ENCODE measurements at places on chromosomes 7 and 10.
A peak's percentile ranks its signal among the peaks of the same experiment; 100 is the strongest.

DNA sequence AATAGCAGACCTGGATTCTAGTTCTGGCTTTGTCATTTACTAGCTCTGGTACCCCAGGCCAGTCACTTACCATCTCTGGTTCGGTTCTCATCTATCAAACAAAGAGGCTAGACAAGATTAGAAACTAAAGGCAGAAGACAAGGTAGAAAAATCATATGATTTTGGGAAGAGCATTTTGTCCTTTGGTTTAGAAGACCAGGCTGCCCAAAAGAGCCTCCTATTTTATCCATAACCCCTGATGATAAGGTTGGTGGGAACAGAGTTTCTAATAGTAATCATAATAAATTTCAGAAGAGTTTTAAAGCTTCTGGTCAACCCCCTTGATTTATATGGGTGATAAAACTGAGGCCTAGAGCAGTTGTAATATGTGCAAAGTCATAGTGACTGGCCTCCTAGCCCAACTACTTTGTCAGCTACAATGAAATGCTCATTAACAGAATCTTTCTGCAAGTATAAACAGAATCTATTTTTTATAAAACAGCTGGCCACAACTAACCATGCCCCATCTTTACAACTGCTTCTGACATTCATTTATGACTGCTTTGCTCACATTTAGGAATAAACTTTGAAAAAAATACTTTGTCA lies 23.4 kb downstream of the COX15 start:
- DNase-seq = no peak

- DNase-seq = no peak
Measured at GRCh38 chr7:27184337-27185012, 557 bp downstream of the HOXA11 start.

GRCh38 chr7:105838627-105839231 lies 37.7 kb downstream of the ATXN7L1 start:
- DNase-seq = no peak

DNA sequence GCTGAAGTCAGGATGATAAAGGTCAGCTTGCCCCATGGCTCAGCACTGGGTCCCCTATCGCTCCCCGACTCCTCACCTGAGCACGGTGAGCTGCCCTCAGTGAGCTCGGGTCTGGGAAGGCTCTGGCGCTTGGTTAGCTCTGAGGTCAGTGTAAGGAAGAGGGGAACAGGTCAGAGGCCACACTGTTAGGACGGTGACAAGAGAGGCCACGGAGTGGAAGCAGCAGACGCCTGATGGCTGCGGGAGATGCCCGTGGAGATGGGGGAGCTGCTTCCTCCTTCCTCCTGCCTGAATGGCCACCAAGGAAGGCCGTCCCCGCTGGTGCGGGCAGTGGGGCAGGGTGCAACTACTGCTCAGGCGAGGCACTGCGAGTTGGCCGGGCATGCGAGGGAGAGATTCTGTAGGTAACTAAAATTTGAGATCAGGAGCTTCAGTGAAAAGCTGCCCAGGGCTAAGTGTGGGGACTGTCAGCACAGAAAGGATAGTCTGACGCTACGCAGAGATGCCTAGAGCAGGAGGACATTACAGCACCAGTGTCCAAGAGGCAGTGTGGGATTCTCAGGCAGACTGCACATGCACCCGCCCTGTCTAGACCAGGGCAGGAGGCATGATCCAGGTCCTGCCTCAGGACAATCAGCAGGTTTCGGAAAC lies 231.3 kb upstream of the GRB10 start:
- DNase-seq = no peak

DNA sequence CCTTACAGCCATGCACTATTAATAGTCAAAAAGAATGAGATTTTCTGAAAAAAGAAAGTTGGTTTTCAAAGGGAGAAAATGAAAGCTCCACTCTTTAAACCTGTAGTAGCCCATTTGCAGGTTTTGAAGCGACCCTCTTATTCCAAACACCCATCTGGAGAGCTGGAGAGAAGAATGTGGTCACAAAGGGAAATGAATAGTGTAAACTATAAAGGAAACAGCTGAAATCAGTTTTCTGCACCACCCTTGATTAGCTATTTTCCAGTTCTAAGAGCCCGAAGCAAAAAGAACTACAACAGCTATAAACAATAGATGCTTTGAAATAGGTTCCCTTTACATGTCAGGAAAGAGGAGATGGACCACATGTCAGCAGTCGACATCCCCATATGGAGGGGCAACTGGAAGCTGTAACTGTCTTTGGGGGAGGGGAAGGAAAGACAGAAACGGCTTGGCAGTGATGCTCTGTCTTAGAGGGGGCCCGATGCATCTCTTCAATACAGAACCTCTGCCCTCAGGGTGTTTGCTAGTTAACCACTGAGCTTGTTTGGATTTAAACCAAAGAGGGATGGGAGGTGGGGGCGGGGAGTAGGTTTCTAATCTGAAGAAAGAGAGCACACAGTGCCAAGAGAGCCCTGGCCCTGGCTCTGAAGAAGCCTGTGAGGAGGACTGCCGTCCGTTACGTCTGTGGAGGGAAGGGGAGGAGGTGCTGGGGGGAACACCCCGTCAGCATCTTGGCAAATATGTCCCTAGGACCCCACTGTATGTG lies 55.3 kb downstream of the CPVL start:
- DNase-seq = no peak

DNA sequence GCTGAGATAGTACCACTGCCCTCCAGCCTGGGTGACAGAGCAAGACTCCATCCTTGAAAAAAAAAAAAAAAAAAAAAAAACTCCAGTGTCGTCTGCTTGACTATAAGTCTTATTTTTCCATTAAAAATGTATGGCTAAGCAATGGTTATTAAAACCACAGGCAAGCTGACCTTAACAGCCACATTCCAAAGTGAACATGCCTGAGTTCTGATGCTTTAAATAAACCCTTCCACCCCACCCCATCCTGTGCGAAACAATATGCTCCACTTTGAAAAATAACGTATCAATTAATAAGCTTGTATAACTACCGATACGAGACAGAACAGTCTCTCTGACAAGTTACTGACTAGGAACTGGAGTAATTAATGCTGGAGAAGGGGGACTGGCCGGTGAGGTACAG lies 63.7 kb downstream of the LARP4B start:
- no peak for DNase-seq

- no peak for DNase-seq
Measured at GRCh38 chr10:95755511-95756004, 405 bp upstream of the ENTPD1 start.

DNA sequence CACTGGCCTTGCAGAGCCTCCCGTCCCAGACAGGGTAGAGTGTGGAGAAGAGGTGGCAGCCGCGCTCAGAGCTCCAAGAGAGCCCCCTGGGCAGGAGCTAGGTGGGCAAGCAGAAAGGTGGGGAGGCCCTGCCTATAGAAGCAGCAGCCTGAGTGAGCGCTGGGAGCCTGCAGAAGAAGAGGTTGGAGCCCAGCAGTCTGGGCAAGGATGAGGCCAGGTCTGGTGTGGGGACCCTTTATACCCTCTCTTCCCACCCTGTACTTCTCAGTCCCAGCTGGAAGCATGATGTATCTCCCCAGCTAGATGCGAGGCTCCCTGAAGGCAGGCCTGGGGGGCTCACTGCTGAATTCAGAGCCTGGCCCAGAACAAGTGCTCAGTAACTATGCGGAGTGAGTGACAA lies 44.5 kb upstream of the ZMIZ1 start:
- DNase-seq = no peak

- no peak for DNase-seq
Measured at GRCh38 chr7:27115221-27116026, 12.9 kb upstream of the HOXA2 start.

- DNase-seq = peak; percentile 26
Measured at GRCh38 chr10:103470761-103471653, 8.0 kb downstream of the CALHM3 start.

DNA sequence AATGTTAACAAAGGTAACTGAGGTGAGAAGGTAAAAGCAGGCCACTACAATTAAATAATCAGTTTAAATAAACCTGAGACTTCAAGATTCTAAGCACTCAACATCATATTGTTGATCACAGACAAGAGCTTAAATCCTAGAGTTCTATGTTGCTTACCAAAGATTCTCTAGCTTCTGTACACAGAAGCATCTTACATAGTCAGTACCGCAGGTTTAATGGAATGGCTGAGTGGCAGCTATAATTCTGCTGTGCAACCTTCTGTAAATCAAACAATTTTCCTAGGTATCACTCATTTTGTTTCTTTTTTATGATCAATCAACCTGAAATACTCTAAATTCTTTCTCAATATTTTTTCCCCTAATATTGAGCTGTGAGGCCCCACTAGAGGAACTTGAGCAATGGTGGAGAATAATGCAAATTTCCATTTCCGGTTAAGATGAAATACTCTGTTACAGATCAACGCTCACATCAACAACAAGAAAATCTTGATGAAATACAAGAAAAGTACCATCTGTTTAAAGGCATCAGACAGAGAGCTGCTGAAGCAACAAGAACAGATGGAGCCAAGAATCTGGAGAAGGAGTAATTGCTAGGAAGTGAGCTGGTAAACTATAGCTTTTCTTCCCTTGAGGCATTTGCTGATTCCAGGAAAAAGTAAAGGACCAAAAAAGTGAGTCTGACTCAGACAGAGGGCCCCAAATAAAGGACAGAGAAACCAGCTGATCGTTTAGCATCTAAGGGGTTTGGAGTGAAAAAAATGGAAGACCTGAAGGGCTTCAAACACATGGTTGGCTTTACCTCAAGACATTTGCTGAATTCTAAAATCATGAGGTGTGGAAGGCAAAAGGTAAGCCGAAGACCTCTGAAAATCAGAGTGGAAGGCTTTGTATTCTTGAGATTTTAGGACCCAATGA lies 22.6 kb downstream of the PNPLA8 start:
- DNase-seq = no peak

GRCh38 chr10:11880151-11881029 lies 57.2 kb downstream of the PROSER2 start:
- DNase-seq = no peak

DNA sequence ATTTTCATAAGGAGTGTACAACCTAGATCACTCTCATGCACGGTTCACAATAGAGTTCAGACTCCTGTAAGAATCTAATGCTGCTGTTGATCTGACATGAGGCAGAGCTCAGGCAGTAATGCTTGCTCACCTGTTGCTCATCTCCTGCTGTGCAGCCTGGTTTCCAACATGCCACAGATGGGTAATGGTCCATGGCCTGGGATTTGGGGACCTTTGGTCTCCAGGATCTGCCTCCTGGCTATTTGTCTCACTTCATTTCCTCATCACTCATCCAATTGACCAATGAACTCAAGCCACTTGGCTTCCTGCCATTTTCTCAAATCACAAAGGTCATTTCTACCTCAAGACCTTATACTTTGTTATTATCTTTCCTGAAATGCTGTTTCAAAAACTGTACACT lies 786.1 kb downstream of the ANKRD7 start:
- no peak for DNase-seq

DNA sequence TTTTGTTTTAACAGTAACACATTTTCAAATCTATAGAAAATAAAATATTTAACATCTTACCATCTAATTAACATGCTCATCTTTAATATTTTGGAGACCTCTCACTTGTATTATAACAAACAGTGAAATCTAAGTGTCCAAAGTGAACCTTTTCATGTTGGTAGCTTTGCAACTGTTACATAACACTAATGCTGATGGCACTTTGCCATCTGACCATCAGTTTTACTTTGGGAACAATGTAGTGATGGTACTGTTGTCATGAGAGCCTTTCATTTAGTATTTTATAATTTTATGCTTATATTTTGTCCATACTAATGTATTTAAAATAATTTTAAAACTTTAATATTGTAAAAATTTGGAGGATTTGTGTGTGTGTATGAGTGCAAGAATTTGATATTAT lies 1017.0 kb upstream of the KCND2 start:
- DNase-seq = no peak

DNA sequence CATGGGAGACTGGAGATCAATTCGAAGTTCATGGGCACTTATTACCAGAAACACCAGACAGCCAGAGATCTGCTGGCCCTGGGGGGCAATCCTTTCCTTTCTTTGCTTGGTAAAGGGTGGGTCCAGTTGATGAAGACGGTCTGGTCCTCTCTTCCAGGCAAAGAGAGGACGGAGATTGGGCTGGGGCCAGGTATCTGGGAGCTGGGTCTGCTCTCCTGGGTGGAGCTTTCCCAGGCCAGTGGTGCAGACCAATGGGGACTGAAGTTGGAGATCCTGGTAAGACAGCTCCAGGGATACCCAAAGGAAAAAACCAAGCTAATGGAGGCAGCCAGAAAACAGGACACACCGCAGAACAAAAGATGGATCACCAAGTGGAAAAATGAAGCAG lies 18.3 kb downstream of the NOD1 start:
- no peak for DNase-seq

- DNase-seq = peak; percentile 62
Measured at GRCh38 chr7:45001138-45001694, 1.2 kb downstream of the CCM2 start.

DNA sequence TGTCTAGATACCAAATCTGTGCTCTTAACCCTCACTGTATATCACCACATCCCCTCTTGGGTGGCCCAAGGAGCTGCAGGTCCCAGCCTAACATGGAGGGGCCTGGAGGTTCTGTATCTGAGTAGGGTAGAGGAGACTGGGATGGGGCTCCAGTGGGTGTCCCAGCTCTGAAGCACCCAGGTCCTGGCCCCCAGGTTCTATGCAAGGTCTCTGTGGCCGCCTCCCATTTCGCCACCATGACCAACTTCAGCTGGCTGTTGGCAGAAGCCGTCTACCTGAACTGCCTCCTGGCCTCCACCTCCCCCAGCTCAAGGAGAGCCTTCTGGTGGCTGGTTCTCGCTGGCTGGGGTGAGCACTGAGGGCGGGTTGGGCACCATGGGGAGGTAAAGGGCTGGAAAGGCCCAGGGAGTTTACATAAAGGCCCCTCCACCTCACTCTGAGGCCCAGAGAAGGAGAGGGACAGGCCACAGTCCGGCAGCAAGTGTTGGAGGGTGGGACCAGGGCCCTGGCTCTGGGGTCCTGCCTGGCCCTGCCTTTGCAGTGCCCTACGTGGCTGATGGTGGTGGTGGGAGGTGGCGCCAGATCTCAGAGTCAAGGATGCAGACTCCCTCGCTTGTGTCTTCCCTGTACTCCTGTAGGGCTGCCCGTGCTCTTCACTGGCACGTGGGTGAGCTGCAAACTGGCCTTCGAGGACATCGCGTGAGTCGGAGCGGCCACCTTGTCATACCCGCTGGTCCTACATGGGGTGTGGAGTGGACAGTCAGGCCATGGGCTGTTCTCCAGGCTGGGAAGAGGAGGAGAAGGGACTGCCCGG lies 10.2 kb downstream of the GHRHR start:
- DNase-seq = no peak

DNA sequence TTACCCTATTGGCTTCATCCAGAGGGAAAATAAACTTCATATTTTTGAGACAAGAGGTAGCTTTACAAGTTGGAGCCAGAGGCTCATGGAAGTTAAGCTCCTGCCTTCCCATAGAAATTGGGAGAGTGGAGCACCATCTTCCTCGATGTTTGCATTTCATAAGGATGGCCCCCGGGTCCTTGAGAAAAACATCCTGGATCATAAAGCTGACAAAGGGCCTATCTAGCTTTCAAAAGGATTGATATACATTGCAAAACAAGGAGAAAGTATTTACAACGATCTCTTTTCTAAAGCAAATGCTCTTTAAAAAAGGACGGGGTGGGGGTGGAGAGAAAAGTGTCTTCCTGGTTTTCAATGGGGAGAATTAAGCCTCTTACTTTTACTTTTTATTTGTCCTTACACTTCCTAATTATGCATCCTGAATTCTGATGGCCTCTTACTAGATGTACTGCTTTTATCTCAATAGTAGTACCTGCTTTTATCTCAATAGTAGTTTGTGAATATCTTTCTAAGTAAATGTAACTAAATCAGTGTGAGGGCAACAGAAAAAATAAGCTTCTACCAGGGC lies 65.6 kb downstream of the PTPRZ1 start:
- DNase-seq = no peak

Data from T follicular helper cell (primary cell).